Esophagus squamous epithelium (tissue), 5 donors: ENCODE measurements at places on chromosomes 4 and X.

DNA sequence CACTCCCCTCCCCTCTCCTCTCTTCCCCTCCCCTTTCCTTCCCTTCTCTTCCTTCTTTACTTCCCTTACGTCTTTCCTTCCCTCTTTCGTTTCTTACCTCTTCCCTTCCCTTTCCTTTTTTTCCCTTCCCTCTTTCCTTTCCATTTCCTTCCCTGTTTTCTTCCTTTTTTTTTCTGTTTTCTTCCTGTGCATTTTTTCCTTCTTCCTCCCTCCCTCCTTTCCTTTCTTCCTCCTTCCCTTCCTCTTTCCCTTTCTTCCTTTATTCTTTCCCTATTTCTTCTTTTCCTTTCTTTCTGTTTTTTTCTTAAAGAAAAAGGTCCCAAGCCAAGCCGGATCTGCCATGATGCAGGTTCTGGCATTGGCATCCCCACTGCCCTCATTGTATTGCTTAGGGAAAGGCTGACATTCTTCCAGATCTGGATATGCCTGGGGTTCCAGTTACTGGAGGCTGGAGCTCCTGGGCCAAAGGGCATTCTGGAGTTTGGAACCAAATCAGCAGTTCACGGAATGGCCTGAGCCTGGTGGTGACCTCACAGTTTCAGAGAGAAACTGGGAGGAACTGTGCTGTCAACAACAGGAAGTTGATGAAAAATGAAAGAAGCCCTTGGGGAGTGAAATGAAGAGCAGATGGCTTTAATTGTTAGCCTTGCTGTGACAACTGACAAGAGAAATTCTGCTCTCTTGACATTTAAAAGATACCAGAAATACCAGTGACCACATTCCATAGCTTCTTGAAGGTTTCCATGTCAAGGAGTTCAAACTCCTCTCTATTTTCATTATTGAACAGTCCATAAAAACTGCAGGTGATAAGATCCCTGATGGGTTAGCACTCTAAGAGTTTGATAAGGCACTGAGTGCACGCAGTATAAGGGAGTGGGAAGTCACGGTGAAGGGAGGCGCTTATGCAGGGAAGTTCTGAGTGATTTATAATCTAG lies 622.1 kb downstream of the SPRY1 start:
- H3K27ac ChIP-seq = peak overlapping the region; percentile 79
- no peak for DNase-seq
- H3K27me3 ChIP-seq = no peaks in the 10 kb centered on the region
- no peaks in the 10 kb centered on the region for H3K36me3 ChIP-seq
- no peak overlapping the region for H3K4me3 ChIP-seq
- no peaks in the 10 kb centered on the region for H3K4me1 ChIP-seq

GRCh38 chr4:111632641-111633151 lies 512.6 kb upstream of the FAM241A start:
- H3K27me3 ChIP-seq = no peaks in the 10 kb centered on the region
- no peak for DNase-seq
- no peak overlapping the region for H3K27ac ChIP-seq
- H3K4me1 ChIP-seq = peaks cover 18% of the 10 kb centered on the region
- no peak overlapping the region for H3K4me3 ChIP-seq
- no peaks in the 10 kb centered on the region for H3K36me3 ChIP-seq

GRCh38 chr4:107519053-107519452 lies 201.0 kb downstream of the PAPSS1 start:
- no peak overlapping the region for H3K27ac ChIP-seq
- H3K4me1 ChIP-seq = no peaks in the 10 kb centered on the region
- H3K36me3 ChIP-seq = no peaks in the 10 kb centered on the region
- no peaks in the 10 kb centered on the region for H3K27me3 ChIP-seq
- DNase-seq = no peak
- H3K4me3 ChIP-seq = no peak overlapping the region

- H3K27ac ChIP-seq = no peak overlapping the region
- no peaks in the 10 kb centered on the region for H3K36me3 ChIP-seq
- no peaks in the 10 kb centered on the region for H3K4me1 ChIP-seq
- no peak for DNase-seq
- H3K4me3 ChIP-seq = no peak overlapping the region
Observed at GRCh38 chrX:112056476-112056875, 26.1 kb downstream of the TRPC5 start.

DNA sequence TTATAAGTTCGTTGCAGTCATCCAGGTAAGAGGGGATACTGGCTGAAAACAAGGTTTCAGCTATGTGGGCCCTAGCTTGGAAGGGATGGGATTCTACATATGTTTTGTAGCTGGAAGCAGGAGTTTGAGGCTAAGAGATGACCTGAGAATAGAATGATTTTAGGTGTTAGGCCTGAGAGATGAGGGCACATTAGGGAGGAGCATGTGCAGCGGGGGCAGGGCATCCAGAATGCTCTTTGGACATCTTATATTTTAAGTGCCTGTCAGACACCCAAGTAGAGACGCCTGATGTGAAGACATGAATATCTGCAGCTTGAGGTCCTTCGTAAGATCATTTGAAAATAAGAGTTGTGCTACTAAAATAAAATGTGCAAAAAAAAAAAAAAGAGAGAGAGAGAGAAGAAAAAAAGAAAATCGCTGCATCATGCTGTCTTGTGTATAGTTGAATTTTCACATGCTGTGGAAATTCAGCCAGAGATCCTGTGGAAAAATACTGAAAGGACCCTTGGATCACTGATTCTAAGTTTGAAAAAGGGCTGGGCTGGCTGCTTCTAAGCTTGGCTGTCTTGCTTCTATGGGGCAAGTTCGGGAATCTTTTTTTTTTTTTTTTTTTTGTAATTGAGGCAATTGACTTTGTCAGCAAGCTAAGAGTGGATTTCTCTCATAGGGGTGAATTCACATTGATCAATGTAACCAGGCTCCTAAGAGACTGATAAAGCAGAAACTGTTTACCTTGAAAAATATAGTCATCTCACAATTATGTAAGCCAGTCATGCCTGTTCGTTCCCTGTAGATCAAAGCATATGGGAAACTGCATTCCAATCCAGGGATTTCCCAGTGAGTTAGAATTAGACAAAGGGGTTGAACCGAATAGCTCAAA lies 341.0 kb upstream of the GATB start:
- H3K36me3 ChIP-seq = no peaks in the 10 kb centered on the region
- DNase-seq = no peak
- no peak overlapping the region for H3K27ac ChIP-seq
- no peaks in the 10 kb centered on the region for H3K27me3 ChIP-seq

- no peak overlapping the region for H3K4me3 ChIP-seq
- DNase-seq = no peak
- H3K4me1 ChIP-seq = no peaks in the 10 kb centered on the region
- H3K27ac ChIP-seq = no peak overlapping the region
Observed at GRCh38 chrX:115632455-115632854, 71.5 kb downstream of the PLS3 start.
